NCI-H1092 treated with DMSO at 0.1 percent for 48 hours (cell line): ENCODE measurements at places on chromosomes 3 and 15.

GRCh38 chr3:32372213-32372490 is 19.5 kb upstream of the CMTM7 start:
- no peak for DNase-seq

- DNase-seq = no peak
Measured at GRCh38 chr3:41033956-41034519, 165.3 kb upstream of the CTNNB1 start.

DNA sequence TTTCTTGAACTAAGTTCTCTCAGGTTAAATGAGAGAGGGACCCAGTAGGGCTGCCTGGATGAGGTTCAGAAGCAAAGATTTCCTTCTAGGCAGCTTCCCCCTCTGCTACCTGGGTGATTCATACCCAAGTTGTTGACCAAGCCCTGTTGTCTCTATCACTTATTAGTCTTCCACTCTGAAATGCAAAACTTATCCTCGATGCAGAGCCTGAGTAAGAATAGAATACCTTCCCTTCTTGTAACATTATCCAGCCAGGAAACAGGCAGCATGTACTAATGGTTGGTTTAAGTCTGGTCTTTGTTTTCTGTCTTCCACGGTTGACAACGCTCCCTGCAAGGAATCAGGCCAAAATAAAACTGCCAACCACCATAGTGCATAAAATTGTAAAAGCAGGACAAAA is 377.3 kb downstream of the MECOM start:
- DNase-seq = peak; percentile 53

- no peak for DNase-seq
Measured at GRCh38 chr15:51706291-51706690, 25.0 kb downstream of the SCG3 start.

GRCh38 chr3:10408680-10409079 is 87.8 kb upstream of the SEC13 start:
- no peak for DNase-seq

DNA sequence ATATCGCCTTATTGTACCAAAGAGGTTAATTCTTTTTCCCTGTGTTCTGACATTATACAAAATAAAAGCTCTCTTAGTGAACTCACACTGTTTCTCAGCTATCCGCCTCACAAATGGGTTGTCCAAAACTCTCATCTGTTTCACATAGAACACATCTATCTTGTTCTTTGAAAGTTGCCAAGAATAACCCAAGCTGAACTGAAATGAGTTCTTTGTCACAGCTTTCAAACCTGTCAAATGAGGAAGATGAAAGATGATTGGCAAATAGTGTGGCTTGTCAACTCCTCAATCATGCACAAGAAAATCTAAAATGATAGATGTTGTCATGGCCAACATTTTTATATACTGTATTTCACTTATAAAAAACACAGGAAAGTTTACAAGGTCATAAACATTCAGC is 168.1 kb upstream of the OSTN start:
- no peak for DNase-seq

DNA sequence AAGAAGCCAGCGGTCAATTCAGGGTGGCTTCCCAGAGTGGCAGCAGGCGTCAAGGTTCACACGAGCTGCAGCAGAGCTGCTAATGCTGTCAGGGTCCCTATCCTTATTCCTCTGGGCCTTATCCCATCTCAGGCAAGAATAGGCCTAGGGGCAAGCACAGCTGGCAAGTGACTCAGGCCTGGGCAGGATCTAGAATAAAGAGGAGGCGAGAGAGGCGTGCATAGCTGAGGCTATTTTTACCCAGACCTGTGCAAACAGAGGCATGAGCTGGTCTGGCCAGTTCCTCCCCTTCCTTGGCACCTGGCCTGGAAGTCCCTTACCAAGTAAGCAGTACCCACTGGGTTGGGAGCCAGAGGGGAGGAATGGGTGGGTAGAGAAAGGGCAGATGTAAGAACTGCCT is 12.2 kb upstream of the VIPR1 start:
- DNase-seq = no peak

DNA sequence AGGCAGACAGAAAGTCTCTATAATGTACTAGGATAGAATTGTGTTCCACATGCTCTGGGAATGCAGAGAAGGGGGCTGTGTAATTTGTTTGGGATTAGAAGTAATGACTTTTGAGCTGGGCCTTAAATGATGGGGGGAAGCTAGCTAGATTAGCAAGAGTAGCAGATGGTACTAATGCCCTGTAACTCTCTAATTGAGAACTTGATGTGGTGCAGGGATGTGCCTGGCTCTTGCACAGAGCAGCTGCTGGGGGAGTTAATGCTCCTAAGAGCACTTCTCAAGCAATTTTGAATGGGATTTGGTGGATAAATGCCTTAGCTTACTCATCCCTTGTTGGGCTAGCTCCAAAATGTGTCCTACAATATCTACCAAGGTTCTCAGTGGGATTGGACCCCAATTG is 12.4 kb upstream of the SYN2 start:
- no peak for DNase-seq

DNA sequence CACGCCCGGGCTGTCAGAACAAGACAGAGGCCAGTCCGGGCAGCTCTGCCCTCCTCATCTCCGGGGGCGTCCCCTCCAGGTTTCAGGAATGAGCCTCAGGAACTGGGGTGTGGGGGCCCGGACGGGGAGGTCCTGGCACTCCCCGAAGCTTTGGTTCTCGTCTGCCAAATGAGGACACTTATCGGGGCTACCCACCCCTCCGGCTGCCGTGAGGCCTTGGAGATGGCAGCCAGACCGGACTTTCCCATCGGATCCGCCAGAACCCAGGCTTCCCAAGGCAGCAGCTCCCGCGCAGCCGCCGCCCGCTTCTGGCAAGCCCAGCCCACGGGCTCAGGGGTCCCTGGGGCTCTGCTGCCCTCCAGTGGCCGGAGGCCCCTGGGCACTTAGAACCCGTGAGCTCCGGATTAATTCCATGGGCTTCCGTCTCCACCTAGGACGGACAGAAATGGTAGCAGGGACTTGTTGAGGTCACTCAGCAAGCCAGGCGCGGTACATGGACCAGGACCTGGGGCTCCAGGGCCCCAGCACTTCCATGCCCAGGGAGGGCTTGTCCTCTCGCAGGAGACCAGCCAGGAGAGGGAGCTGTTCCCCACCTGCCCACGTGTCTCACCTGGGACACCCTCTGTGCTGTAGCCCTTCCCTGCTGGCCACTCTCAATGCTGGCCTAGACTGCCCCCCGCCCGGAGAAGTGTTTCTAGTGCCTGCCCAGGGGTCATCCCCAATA is 89.4 kb downstream of the LINGO1 start:
- peak; percentile 70 for DNase-seq

DNA sequence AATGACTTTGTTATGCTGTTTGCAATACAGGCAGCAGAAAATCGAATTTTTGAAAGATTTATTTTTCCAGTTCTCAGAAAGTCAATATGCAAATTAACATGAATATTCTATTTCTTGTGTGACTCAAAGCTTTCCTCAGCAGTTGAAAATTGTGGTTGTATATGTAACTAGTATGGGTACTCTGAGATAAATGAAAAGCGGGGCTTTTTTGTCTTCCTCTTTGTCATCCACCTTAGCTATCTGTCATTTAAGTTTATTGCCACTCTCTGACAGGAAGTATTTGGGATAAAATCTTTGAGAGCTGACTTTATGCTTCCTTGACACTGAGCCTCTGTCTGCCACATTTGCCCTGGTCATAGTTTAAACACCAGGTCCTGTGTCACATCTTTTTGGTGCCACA is 91.5 kb downstream of the ATG7 start:
- no peak for DNase-seq

DNA sequence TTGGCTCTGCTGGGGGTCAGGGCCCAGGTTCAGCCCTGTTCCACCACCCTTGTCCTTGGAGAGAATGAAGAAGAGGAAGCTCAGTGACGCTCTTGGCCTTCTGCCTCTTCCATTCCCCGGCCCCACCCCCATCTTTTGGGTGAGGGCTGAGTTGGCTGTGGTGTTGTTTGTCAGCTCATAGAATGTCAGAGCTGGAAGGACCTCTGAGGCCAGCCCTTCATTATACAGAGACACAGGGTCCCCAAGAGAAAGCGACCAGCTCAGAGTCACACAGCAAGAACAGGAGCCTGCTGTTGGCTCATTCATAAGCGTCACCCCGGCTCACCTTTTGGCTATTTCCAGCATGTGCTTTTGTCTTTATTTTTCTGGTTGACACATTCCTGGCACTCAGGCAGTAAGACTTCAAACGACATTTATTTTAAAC is 68.2 kb downstream of the AAGAB start:
- DNase-seq = no peak

- no peak for DNase-seq
Measured at GRCh38 chr15:92877416-92877815, 22.7 kb upstream of the CHD2 start.

DNA sequence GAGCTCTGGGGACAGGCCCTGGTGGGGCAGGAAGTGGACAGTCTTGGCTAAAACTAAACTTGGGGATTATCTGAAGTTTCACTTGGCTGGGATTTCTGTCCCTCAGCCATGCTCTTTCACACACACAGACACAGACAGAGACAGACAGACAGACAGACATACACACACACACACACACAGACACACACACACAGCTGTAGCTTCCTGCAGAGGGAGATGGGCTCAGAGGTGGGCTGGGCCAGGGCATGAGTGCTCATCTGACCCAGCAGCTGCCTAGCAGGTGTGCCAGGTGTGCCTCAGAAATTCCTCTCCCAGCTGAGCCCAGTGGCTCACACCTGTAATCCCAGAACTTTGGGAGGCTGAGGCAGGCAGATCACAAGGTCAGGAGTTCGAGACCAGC is 3.3 kb downstream of the RHOV start:
- no peak for DNase-seq

DNA sequence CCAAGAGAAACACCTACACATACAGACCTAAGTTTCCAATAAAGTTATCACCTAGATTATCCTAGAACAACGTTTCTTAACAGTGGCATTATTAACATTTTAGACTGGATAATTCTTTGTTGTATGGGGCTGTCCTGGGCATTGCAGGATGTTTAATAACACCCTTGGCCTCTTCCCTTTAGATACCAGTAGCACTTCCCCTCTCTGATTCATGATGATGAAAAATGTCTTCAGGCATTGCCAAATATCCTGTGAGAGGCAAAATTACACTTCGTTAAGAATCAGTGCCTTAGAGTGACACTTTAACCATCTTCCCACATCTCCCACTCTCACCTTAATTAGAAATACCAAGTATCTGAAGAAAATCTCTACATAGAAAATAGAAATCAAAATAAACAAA is 352.6 kb downstream of the CGGBP1 start:
- no peak for DNase-seq

DNA sequence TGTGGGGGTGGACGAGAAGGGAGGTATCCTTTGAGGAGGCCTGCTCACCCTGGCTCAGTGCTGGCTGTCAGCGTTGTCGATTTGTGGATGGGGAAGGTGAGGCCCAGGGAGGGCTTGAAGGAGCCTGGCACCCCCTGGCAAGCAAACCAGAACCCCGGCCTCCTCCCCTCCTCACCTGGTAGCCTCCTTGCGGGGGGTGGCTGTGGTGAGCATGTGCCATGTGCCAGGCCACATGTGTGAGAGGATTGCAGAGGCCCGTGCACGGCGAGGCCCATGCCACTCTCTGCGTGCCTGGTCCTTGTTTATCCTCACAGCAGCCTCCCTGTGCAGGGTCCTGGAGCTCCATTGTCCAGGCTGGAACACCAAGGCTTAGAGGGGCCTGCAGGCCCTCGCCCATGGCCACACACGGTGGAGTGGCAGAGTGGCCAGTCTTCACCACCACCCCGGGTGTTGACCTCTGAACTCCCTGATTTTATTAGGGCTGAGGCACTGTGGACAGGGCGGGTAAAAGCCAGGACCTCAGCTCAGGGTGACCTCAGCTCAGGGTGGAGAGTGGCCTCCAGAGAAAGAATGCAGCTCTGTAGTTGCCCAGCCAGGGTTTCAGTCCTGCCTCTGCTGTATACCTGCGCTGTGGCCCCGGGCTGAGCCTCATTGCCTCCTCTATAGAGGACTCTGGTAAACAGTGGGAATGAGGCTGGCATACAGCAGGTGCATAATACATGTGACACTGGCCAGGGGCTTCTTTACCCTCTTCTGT is 29.1 kb downstream of the HDAC11 start:
- no peak for DNase-seq

- no peak for DNase-seq
Measured at GRCh38 chr15:88802250-88802990, 816 bp upstream of the ACAN start.

DNA sequence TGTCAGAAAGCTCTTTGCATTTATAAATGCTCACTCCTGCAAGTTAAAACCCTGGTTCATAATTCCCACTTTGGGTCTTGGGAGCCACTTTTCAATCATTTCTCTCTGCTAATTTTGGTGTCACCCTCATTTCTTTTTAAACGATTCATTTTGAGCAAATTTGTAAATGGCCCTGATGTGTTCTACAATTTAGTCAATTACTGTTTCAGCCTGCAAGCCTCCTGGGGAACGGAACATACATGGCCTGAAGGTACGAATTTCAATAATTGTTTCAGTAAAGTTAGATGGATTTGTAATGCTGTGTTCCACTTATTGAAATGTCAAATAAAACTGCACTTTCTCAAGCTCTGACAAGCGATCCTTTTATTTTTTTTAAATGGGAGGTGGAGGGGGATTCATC is 43.2 kb downstream of the MAP2K5 start:
- no peak for DNase-seq

DNA sequence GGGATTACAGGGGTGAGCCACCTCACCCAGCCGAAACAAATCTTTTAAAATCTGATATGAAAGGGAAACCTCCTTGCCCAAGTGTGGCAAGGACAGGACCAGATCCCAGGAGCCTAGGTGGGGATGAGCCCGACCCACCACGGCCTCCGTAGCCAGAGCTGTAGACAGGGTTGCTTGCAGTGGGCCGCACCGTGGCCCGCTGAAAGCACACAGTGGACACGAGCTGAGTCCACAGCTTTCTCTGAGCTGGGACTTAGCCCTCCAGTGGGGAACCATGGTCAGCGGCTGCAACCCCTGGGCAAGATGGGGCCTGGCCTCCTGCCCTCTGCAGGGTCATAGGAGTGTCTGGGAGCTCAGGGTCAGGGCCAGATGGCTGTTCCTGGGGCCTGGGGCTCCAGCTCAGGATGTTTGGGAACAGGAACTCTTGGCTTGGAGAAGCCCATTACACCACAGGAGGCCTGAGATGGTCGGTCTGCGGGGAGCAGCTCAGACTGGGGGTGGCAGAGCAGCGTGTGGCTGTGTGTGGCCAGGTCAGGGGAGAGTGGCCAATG is 24.7 kb downstream of the GP9 start:
- DNase-seq = no peak

DNA sequence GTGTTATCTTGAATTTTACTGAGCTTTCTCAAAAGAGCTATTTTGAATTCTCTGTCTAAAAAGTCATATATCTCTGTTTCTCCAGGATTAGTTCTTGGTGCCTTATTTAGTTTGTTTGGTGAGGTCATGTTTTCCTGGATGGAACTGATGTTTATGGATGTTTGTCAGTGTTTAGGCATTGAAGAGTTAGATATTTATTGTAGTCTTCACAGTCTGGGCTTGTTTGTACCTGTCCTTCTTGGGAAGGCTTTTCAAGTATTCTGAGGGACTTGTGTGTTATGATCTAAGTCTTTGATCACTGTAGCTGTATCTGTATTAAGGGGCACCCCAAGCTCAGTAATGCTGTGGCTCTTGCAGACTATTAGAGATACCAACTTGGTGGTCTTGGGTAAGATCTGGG is 10.6 kb upstream of the RAD51 start:
- DNase-seq = no peak

- DNase-seq = no peak
Measured at GRCh38 chr3:53850895-53851294, 4.5 kb downstream of the IL17RB start.

GRCh38 chr3:59601486-59601885 is 551.7 kb upstream of the CFAP20DC start:
- DNase-seq = no peak

- DNase-seq = no peak
Measured at GRCh38 chr15:98758224-98758623, 109.9 kb downstream of the IGF1R start.

GRCh38 chr3:8997151-8997550 is 33.9 kb upstream of the RAD18 start:
- no peak for DNase-seq
